ENCODE measurements at places on chromosomes 2 and 18. TPM values are rescaled to one million over a fixed set of nuclear protein-coding genes. Genes with fewer than 3 reads are reported as not detected.

DNA sequence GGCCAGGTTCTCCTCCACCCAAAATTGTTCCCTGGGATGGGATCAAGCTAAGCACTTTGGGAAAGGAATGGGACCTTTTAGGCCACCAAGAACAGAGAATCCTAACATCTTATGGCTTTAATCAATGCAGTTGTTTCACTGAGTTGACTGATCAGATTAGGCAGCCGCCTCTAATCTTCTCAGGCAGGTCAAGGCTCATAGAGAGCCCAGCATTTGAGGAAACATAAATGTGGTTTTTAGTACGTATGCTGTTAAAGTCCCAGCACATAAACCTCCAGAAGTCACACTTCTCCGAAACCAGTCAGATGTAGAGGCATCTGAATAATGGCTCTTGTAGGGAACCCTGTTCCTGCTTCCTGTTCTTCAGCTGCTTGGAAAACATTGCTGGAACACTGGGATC is 99.5 kb upstream of the RMDN2 start:
- no peak for DNase-seq

DNA sequence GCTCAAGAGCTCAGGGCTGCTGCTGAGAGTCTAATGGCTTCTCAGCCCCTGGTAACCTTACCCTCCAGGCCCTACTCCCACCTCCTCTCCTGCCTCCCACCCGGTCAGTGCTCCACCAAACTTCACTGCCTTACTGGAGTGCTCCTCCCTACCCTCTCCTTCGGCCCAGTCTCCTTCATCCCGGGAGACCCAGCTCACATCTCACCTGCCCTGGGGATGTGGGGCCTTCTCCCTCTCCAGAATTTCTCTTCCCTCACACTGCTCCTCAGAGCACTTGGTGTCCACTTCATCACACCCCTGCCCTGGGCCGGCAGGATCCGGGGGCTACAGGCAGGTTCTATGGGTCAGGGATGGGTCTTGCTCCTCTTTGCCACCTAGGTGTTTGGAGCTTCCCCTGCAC is 21.6 kb downstream of the PTPN18 start:
- DNase-seq: no peak

DNA sequence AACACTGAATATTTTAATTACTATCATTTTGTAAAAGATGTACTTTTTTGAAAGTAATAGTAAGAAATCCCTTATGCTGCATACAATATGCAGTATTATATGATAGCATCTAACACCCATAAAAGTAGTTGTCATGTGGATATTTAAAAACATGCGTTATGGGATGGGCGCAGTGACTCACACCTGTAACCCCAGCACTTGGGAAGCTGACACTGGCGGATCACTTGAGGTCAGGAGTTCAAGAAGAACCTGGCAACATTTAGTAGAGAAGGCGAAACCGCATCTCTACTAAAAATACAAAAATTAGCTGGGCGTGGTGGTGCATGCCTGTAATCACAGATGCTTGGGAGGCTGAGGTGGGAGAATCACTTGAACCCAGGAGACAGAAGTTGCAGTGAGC is 88.9 kb downstream of the FEZ2 start:
- no peak for DNase-seq

Gene GALNT14
- total RNA-seq: 2.0 TPM

Gene PIEZO2
- 51.0 TPM for total RNA-seq

Gene CXCR4
- 51.5 TPM for total RNA-seq
